IgD-negative memory B cell (primary cell): ENCODE measurements at places on chromosomes 1 and 21. TPM values are rescaled to one million over a fixed set of nuclear protein-coding genes. Genes with fewer than 3 reads are reported as not detected.

OR14A2 gene
- not detected for polyA plus RNA-seq

SMIM34 gene
- not detected for polyA plus RNA-seq

SNAP47 gene
- 42.9 TPM for polyA plus RNA-seq

NUF2 gene
- polyA plus RNA-seq: 1.2 TPM

ATP13A2 gene
- 28.3 TPM for polyA plus RNA-seq

DDX20 gene
- polyA plus RNA-seq: 12.2 TPM

IGFN1 gene
- polyA plus RNA-seq: not detected

C1QA gene
- not detected for polyA plus RNA-seq
